ENCODE measurements at places on chromosomes 13 and 19. TPM values are rescaled to one million over a fixed set of nuclear protein-coding genes. Genes with fewer than 3 reads are reported as not detected.

DNA sequence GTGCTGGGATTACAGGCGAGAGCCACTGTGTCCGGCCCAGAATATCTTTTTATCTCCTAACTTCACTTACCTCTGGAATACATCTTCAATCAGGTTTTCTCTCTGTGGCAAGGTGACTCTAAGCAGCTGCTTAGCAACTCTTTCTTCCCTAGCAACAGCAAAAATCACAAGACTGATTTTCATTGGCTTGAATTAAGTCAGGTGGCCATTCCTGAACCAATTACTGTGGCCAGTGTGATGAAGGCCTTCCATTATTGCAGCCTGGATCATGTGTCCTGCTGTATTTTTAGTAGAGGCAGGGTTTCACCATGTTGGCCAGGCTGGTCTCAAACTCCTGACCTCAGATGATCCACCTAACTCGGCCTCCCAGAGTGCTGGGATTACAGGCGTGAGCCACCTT is 9.0 kb upstream of the LTBP4 start:
- no peak for DNase-seq

IGFL2 gene
- total RNA-seq = not detected

DNA sequence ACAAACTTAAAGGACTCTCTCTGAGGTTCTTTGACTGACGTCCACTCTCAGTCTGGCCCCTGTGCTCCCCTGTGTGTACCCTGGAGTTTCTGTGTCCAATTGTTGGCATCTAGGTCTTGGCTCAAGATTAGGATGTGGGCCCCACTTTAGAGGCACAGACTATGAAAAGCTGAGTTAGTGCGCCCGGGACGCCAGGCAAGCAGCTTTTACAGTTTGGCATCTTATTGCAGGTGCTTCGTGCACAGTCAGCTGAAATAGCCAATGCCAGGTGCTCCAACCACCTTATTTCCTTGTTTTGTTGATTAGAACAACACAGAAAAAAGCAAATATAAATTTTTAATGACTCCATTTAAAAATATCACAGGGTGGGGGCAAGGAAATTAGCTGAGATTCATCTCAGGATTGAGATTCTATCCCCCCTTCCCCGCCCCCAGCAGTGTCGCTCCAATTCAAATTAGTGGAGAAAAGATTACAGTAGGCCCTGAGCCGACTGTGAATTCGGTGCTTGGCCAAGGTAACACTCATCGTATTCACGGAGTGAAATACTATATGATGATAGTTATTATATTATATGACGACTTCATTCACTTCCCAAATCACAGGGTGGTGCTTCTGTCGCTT is 4.3 kb downstream of the SOX1 start:
- no peak for DNase-seq

GRCh38 chr19:17385878-17386611 is 8.0 kb downstream of the CCDC194 start:
- no peak for DNase-seq

GRCh38 chr19:42487032-42487797 is 41.1 kb downstream of the CEACAM1 start:
- no peak for DNase-seq

DNA sequence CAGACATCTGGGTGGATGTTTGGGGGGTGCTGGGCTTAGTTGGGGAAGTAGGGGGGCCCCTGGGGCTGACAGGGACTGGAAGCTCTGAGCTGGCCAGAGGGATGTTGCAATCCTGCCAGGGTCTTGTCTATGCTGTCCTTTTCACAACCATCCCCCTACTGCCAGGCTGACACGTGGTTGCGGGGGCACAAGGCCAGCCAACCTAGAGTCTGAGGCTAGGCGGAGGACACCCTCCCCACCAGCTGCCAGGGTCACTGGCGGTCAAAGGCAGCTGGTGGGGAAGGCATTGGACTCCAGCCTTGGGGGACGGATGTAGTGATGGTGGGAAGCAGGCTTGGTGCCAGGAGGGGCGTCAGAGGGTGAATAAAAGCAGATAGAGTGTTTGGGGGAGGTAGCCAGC is 1.6 kb upstream of the APOC1 start:
- no peak for DNase-seq

DNA sequence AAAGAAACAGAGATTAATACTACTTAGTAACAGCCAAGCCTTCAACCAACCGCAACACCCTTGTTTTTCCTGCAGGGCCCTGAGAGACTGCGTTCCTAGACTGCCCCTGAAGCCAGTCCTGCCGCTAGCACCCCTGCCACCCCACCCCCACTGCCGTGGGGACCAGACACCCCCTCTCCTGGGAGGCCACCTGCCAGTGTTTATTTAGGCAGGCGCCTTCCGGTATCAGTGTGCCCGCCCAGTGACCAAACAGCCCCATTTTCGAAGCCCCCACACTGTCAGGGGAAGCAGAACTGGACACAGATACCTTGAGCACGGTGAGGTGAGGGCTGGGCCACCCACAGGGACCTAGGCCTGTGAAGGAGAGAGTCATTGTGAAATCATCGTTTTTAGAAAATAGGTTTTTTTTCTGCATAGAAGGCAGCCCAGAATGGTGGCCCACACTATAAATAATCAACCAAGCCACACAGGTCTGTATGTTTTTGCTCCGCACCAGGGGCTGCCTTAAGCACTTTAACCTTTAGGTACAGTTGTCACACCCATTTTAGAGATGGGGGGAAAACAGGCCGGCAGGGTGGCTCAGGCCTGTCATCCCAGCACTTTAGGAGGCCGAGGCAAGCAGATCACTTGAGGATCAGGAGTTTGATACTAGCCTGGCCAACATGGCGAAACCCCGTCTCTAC is 3.5 kb upstream of the TLE5 start:
- no peak for DNase-seq

DNA sequence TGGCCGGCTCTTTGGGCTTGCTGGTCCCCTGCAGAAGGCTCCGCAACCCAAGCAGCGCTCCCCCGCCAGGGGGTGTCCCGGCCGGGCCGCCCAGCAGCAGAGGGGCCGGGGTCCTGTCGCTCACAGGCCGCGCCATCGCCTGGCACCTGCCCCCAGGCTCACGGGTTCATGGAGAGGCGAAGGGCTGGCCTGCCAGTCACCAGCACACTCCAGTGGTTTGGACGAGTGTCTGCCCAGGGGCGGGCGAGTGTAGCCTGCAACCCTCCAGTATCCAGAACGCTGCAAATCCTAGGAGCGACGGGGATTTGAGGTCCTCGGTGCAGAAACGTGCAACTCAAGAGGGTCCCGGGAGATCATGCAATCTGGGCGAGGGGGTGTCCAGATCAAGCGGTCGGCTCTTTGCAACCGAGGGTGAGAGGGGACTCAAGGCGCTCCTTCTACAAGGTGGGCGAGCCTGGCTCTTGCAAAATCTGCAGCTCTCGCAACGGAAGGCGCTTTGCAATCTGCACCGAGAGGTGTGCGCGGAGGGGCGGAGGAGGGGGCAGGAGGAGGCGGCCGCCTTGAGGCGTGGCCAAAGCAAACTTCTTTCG is at the start of gene DBP:
Gene DBP (minus strand): TSS at position 521 of the 590 bp plus-strand sequence. CDS start 385 bp downstream, at position 136.
- DNase-seq = no peak

DNA sequence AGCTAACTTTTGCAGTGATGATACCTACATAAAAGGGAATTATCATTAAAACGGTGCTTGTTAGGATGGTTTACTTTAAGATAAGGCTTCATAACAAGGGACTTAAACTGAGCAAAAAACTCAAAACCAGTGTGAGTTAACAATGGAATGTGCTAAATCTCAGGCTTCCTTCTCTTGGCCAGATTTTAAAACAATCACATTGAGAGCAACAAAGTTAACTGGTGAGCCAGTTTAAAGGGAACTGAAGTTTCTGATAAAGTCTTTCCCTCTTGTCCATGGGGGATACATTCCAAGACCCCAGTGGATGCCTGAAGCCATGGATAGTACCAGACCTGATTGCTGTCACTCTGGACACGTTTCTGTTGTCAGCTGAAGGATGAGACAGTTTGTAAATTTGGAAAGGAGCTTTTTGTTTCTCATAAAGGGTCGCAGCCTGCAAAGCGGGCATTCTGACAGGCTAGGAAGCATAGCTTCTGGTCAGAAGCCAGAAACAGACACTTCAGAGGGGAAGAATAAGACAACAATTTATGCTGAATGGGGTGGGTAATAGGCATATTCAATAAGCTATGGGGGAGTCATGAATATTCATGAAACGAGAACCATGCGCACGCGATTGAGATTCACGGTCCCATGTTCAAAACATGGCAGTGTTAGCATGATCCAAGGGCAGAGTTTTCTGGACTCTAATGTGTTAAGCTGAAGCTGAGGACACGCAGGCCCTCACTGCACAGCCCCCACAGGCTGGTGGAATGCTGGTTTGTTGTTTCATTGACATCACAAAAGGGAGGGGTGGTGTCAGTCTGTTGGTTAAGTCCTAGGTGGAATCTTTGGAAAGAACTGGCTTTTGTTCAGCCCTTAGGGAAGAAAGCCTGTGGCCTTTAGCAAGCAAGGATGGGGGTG is 150.6 kb upstream of the RNF113B start:
- DNase-seq = no peak
